B cell (primary cell): ENCODE measurements at places on chromosomes 13 and 19. TPM values are rescaled to one million over a fixed set of nuclear protein-coding genes. Genes with fewer than 3 reads are reported as not detected.

ATP11A gene
- polyA plus RNA-seq = 36.9 and 50.6 TPM in 2 replicates

SLC7A9 gene
- 0.19 and 0.94 TPM in 2 replicates for polyA plus RNA-seq

DNA sequence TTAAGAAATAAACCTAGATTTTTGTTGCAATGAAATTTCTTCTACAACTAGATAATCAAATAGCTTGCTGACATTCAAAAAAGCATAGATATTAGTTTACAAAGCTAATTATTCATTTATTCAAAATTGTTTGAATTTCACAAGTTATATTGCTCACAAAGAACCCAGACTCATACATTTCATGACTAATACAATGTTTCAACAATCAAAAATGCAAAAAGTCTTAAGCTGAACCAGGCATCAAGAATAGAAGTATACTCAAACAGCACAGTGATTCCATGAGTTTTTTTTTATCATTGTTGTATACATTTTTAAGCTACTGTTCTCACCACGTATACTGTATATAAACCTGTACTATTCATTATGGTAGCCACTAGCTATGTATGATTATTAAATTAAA lies 51.0 kb downstream of the DIAPH3 start:
- no peak for DNase-seq
- no peaks in the 10 kb centered on the region for H3K36me3 ChIP-seq
- H3K4me3 ChIP-seq = no peak overlapping the region
- H3K27me3 ChIP-seq = no peaks in the 10 kb centered on the region
- H3K4me1 ChIP-seq = no peaks in the 10 kb centered on the region
- no peak overlapping the region for H3K27ac ChIP-seq

- H3K36me3 ChIP-seq = peaks cover 13% of the 10 kb centered on the region
- no peak for DNase-seq
- peak overlapping the region; percentile 85 for H3K4me3 ChIP-seq
- peaks cover 35% of the 10 kb centered on the region for H3K4me1 ChIP-seq
- H3K27me3 ChIP-seq = no peaks in the 10 kb centered on the region
These were observed 383 bp downstream of the ZNF581 start for GRCh38 chr19:55643887-55644176.
